ENCODE measurements at places on chromosomes 11 and 22.

DNA sequence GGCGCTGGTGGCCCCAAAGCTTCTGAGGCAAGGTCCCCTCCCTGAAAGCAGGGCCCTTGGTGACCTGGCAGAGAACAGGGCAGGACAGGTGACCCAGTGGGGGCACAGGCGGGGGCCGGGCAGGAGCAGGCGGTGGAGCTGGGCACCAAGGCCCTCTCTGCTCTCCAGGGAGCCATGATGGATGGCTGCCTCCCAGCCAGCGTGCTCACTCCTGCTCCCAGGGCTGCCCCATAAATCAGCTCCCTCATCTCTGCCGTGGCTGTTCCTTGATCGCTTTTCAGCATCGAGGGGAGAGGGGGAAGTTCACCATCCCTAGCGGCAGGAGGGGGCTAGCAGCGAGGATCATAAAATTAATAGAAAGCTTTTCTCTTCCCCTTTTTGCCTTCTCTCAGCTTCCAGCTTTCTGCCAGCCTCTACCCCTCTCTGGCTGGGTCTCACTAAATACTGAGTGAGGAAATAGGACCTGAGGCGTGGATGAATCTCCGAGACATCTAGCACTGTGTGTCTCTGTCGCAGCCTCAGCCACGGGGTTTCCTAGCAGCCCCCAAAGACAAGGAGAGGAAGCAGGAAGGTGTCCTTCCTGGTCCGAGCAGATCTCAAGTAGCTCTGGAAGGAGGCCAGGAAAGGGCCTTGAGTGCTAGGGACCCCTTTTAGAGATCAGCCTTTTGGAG lies 22.2 kb upstream of the ELFN2 start:
- DNase-seq, result no peak

- DNase-seq, result no peak
Measured at GRCh38 chr11:68371171-68372041, 59.0 kb downstream of the LRP5 start.

- no peak for DNase-seq
Measured at GRCh38 chr11:45335434-45335833, 49.3 kb upstream of the SYT13 start.

DNA sequence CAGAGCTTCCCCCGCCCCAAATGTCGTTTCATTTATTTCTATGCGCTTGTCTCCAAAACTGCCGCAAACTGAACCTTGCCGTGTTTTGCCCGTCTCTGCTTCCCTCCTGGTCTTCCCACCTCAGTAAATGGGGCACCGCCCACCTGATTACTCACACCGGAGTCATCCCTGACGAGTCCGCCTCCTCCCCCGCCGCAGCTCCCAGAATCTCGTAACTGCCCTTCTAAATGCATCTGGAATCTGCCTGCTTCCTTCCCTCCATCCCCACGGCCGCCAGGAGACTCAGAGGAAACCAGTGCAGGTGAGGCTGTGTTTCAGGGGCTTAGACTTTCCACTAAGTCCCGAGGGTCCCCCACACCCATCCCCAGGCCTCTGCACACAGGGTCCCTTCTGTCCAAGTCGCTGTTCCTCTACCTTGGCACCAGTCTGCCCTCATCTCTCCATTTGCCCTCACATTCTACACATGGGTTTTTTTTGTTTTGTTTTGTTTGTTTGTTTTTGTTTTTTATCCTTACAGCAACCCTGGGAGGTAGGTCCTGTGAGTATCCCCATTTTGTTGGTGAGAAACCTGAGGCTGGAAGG lies 62.6 kb upstream of the PHF21B start:
- DNase-seq, result peak; percentile 72

GRCh38 chr11:119342362-119343130 lies 1.9 kb upstream of the C1QTNF5 start:
- DNase-seq, result no peak
